ENCODE measurements at places on chromosomes 4 and X.

- no peak for ATAC-seq
Measured at GRCh38 chrX:150692296-150692695, 900 bp upstream of the MTMR1 start.

GRCh38 chr4:94856030-94856429, 98.3 kb downstream of the BMPR1B start:
- ATAC-seq: no peak

DNA sequence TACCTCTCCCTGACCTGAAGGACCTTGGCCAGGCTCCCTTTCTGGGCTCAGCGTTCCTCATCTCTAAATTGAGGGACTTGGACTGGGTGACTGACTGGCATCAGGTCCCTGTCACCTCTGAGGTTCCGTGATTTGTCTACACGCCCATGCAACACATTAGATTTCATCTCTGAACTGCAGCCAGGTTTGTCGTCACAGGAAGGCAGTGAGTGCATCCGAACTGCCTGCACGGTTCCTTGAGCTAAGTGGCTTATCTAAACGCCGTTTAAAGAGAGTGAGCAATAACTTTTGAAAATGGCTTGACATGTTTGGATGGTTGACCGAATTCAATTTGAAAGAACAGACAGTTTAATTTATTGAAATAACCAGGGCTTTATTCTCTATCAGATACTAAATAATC, 70.1 kb downstream of the PCYT1B start:
- no peak for ATAC-seq

DNA sequence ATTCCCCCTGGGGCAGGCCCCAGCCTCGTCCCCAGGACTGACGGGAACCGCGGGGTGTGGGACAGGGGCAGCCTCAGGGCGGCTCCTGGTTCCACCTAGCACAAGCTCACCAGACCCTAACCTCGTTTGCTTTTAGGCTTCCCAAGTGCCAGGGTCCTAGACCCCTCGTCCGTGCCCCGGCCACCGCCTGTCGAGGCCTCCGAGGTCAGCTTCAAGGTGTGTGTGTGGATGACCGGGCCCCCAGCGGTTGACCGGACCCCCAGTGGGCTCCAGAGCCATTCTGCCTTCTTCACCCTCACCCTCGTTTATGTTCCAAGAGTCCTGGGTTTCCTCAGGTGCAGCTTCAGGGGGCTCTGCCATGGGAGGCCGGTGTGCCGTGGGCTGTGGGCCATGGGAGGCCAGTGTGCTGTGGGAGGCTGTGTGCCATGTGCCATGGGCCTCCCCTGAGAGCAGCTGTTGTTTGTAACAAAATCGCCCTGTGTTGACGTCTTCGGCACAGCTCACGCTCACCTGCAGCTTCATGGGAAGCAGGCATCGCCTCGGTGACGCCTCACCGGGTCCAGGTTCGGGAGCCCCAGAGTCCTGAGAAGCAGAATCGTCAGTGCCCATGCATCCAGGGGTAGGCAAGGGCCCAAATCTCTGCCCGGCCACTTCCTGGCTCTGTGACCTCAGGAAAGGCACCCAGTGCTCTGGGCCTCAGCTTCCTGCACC, 43.0 kb upstream of the HMX1 start:
- ATAC-seq: no peak

DNA sequence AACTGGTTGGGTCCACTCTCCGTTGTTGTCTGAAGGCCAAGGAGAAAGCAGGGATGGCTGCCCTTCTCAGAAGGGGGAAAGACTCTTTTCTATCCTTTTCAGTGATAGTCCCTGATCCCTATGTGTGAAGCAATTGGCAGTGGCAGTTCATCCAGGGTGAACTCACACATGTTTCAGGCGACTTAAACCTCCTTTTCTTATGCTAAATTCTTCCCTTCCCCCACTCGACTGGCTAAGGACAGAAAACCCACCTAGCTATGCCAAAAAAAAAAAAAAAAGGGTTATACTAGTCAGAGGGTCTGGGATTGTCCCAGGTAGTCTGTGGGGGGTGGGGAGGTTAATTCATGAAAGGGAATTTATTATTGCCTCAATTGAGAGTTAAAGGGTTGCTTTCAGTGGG, 12.2 kb upstream of the ZNF280C start:
- ATAC-seq: no peak

- peak; percentile 47 for ATAC-seq
Measured at GRCh38 chr4:113141901-113142346, 92.5 kb downstream of the ANK2 start.

DNA sequence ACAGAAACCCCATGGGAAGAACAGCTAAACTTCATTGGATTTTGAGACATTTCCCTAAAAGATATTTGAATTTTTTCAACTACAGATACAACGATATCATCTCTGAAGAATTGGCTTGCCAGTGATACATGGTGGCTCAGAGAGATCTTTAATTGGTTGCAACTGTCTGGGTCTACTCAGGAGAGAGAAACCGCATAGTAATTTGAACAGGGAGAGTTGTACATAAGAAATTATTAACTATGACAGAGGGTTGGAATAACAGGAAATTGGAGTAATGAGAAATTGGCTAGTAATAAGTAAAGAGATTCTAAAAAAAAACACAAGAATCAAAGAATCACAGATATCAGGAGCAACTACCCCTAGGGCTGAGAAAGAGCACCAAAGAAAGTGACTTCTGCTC, 118.4 kb downstream of the KLHL13 start:
- ATAC-seq: no peak

DNA sequence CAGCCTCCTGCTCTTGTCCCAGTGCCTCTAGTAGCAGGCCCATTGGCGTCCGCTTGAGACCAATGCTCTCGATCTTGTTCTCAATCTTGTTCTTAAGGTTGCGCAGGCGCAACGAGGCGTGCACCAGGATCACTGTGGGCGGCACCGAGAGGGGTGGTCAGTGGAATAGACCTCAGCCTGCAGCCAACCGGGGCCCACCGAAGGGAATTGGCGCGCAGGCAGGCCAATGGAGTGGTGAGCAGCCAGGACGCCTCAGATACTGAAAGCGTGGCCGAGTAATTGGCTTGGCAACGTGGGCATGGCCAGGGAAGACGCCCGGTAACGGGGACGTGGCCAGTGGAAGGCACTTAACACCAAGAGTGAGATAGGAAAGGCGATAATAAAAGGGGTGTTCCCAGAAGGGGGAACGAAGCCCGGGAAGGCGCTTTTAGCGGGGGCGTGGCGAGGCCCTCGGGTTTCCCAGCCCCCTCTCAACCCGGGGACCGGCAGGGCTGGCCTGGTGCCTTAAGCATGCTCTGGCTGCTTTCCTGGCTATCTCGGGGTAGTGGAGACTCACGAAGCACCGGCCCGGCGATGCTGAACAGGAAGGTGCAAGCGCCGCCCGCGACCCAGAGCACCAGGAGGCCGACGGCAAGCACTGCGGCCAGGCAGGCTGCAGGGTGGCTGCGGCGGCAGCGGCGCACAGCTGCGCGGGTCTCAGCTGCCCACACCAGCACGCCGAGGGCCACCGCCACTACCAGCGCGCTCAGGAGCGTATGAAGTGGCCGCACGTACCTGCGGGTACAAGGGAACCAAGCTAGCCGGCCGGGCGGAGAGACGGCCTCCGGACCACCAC, 1.7 kb downstream of the PRAF2 start:
- ATAC-seq: peak; percentile 59

Measured in motor neuron (in vitro differentiated cells).